Stimulated activated CD8-positive, alpha-beta memory T cell treated with anti-CD3 and anti-CD28 coated beads, Interleukin-15, amount 100 ng/mL, for 4 hours (primary cell): ENCODE measurements at places on chromosomes 12 and 14.

DNA sequence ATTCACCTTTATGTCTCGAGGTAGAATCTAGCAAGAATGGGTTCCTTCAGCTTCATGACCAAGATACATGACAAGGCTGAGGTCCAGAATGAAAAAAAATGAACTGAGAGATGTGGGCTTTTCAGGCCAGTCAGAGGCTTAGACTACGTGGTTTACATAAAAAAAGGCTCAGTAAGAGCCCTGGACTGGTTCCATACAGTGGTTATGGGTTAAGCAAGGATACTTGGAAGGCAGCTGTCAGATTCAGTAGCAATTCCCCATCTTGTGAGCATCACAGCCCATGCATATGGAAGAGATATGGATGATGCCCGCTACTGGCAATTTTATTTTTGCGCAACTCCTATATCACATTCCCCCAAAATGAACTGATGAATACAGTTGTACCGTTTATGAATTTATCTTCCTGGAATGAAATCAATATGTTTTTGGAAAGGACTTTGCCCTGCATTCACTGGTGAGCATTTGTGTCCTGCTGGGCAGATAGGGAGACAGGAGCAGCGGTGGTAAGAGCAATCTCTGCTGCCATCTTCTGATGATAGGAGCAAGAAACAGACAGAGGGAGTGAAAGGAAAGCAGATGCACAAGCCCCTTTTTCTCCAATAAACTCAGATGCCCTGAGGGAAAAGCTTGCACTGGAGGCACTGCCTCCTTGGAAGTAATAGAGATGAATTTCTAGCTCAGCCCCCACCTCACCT, 280.4 kb downstream of the GALC start:
- DNase-seq, result no peak

GRCh38 chr14:74975059-74975810, 19.8 kb upstream of the PGF start:
- DNase-seq, result no peak

GRCh38 chr14:65141523-65141922, 39.2 kb upstream of the MAX start:
- DNase-seq, result no peak

GRCh38 chr12:116508145-116509121, 50.7 kb upstream of the MAP1LC3B2 start:
- DNase-seq, result no peak

DNA sequence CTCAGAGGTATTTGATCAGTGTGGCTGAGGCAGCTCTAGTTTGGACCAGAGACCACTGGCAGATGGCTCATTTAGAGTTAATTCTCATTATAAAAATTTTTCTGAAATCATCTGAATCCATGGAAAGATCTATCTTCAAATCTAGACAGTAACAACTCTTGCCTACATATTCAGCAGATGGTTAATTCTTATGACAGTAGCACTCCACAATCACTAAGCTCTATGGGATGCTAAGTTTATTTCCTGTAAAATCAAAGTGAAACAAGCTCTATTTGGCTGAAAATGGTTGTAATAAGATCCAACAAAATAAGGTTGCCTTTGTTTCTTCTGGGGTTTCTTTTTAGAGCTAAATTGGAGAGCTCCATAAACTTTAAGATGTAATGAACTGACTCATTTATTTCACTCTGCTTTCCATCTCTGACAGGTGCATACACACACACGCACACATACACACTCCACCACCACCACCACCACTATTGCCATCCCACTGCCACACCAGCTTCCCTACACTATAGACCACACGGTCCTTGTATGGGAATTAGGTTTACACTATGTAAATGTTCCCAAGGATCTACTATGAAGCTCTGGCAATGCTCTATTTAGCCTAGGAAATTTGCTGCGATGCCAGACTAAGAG, 293.1 kb downstream of the RPAP3 start:
- DNase-seq, result no peak

GRCh38 chr12:38350342-38351174, 34.0 kb downstream of the ALG10B start:
- DNase-seq, result no peak

GRCh38 chr14:104398656-104399055, 180.9 kb upstream of the C14orf180 start:
- no peak for DNase-seq

- no peak for DNase-seq
Observed at GRCh38 chr12:31599053-31599452, 8.1 kb upstream of the DENND5B start.

GRCh38 chr12:106265116-106265515, 17.3 kb upstream of the CKAP4 start:
- DNase-seq, result no peak

DNA sequence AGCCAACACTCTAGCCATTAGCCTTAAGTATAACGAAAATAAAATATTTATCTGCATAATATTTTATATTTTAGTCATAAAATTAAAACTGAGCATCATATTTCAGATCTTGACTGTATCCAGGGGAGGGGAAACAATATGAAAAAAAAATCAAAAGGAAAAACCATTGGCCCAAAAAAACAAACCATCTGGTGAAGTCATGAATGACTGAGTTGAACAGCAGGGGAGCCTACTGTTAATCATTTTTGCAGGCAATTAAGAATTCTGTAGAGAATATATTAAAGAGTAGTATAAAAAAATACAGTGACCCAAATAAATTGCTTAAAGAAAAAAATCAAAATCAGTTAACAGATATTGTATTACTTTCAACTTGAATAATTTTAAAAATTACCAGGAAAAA, 224.8 kb downstream of the C12orf50 start:
- DNase-seq, result no peak

DNA sequence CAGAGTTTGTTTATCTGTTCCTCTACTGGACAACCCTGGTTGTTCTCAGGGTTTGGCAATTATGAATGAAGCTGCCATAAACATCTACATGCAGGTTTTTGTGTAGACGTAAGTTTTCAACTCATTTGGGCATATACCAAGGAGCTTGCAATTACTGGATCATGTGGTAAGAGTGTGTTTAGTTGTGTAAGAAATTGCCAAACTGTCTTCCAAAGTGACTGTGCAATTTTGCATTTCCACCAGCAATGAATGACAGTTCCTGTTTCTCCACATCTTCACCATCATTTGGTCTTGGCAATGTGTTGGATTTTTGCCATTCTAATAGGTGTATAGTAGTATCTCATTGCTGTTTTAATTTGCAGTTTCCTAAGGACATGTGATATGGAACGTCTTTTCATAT, 39.8 kb upstream of the FBXO33 start:
- DNase-seq, result no peak

DNA sequence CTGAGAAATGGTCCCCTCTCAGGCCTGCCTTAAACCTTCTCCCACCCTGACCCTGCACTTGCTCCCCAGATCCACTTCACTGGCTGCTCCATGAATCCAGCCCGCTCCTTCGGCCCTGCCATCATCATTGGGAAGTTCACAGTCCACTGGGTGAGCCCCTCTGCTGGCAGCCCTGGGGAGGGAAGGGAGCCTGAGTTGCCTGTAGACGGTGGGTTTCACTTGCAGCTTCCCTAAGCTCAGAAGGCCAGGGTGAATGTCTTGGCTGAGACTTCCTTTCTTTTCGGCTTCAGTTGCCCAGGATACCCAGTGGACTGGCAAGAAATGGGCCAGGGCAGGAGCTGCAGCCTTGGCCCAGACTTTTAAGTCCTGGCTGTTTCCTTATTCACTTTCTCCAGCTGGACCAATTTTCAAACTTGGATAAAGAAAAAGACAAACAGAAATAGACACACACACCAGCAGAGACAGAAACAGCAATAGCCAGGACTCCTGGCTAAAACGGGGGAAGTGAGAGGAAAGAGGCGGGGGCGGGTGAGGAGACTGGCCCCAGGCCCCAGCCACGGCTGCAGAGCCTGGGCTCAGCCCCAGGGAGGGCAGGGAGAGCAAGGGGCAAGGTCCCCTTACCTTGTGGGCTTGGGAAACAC, 2.0 kb downstream of the AQP6 start:
- DNase-seq, result no peak

DNA sequence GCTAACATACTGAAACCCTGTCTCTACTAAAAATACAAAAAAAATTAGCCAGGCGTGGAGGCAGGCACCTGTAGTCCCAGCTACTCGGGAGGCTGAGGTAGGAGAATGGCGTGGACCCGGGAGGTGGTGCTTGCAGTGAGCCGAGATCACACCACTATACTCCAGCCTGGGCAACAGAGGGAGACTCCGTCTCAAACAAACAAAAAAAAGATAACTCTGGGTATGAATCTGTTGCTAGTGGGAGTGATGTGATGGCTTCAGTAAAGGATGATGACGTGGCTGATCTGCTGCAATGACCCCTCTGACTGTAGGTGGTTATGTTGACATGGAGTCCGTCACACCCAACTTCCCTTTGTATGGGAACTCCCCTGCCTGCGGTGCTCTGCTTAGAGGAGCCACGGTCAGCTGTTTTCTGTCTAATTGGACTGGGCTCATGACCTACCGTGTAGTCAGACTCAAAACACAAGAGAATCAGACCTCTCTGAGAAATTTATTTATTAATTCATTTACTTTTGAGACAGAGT, 59.1 kb upstream of the MED13L start:
- no peak for DNase-seq

DNA sequence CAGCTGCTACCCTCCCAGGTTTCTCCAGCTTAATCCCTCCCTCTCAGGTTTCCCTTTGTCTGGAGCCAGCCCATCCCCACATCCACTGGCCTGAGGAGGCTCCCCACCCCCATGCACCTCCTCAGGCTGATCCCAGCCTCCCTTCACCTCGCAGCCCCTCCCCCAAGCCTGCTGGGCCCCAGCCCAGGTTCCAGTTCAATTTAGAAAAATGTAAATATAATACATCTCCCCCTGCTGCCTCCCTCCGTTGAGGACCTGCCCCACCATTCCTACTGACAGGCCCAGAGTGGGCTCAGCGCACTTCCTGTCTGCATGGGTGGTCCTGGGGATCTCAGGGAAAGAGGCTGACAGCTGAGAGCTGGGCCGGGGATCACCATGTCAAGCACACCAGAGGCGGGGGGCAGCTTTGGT, 155.8 kb downstream of the NTF3 start:
- DNase-seq, result no peak

DNA sequence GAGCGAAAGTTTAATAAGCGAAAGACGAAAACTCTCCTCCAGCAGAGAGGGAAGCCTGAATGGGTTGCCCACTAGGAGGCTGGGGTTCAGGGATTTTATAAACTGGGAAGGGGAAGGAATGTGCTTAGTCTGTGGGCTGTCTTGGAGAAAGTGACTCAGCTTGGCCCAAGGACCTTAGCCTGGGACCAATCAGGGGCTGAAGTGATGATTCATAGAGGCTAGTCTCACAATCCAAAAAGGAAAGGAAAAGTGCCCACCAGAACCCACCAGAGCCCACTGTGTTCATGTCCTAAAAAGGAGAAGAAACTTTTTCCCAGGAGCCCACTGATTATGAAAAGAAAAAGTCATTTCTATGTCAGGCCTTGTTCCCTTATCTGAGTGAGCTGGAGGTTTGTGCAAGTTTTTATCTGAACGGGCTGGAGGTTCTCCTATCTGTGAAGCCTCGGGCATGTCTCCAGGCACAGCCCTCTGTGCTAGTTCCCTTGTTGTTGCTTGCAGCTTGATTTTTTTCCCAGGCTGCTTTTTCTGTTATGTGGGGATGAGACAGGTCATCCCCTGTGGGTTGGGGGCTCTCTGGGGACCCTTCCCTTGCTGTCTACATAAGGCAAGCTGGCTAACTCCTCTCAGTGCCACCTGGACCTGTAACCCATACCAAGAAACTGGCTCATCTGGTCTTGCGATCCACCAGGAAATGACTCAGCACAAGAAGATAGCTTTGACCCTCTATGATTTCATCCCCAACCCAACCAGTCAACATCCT, 8.3 kb upstream of the GOLGA5 start:
- no peak for DNase-seq

DNA sequence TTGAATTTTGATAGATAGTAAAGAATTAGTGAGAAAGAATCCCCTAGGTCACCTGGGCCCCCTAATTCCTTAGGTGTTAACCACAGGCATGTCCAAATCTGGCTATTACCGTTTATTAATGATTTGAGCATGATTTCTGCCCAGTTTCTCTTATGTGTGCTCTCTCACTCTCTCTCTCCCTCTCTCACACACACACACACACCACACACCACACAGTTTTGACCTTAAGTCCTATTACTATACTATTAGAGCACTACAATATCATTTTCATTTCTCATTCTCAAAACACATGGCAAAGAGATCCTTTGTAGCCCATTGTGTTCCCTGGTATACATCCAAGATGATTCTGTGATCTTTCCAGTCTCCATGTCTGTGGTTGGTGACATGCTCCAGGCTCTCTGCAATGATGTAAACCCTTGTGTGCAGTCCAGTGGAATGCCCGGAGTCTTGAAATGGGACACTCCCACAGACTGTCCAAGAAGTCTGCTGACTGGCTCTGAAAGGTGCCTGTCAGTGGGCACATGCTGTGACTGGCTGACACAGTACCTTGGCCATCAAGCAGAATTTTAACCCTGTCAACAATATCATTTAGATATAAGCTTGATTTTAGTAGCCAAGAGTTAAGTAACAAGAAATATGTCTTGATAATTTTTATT, 96.2 kb downstream of the FIGNL2 start:
- DNase-seq, result no peak

GRCh38 chr14:53999061-53999488, 42.5 kb upstream of the BMP4 start:
- no peak for DNase-seq

GRCh38 chr12:6869049-6870021, 2.0 kb downstream of the TPI1 start:
- peak; percentile 53 for DNase-seq

DNA sequence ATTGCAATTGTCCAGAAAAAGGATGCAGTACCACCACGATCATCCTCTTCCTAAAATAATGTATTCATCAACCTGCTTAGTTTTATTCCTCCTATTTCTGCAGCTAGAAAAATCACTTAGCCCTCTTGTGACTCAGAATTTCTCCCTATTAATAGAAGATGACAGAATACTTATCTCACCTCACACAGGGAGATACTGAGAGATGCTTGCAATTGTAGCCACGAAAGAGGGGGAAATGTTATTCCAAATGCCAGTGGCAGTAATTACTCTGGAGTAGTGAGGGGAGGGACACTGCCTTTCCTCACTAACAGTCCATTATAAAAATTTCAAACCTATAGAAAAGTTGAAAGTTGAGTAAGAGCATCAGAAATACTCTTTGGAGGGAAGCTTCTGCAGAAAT, 11.8 kb upstream of the DUSP6 start:
- no peak for DNase-seq
